DMS53 (cell line): ENCODE measurements at places on chromosomes 2 and 18.

DNA sequence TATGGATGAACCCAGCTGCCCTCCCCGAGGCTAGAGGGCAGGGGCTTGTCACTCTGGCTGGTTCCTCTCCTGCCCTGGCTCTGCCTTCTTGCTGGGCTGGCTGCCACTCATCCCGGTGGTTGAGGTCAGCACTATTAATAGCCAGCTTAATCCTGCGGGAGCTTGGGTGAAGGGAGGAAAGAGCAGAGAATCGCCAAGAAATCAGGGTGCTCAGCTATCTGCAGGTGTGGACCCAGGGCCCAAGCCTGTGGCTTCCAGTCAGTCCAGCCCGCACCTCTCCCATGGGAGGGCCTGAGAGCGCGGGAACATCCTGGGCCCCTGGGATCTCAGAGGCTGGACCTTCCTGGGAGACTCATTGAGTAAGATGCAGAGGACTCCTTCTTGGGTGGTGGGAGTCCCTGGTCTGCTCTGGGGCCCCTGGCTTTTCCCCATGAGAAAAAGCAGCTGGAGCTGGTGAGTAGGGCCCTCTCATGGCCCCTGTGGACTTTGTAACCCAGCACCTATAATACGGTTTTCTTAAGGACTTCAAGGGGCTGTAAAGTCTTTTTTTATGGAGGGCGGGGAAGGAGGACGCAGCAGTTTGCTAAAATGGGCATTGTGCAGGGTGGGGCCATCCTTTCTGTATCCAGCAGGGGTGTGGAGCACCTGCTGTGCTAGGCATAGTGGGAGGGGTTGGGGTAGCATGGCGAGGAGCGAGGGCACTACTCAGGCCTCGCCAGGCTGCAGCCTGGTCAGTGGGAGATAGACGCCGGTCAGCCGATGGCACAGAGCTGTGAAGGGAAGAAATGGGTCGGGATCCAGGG, 27.4 kb upstream of the CNNM3 start:
- DNase-seq: no peak

- DNase-seq: peak; percentile 77
These were observed 159.0 kb upstream of the TMEM200C start for GRCh38 chr18:6054256-6054842.

GRCh38 chr18:39835303-39836030, 2119.6 kb upstream of the PIK3C3 start:
- DNase-seq: peak; percentile 17

- no peak for DNase-seq
These were observed 60.1 kb downstream of the SPIRE1 start for GRCh38 chr18:12597760-12598159.

DNA sequence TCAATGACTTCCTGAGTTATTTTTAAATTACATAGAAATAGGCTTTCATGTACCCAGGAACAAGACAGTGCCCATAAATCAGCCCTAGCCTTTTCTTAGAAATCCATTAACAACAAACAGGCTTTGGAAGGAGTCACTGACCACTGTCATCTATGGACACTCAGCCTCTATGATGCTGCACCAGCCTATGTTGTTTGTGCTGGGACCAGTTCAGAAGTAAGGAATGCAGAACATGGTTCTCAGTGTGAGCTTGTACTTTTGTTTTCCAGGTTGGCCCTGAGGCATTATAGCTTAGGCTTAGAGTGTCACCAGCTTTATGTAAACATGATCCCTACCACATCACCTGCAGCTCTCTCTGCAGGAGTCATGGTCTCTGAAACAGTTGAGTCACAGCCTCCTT, 335.7 kb upstream of the CDH7 start:
- DNase-seq: peak; percentile 58

DNA sequence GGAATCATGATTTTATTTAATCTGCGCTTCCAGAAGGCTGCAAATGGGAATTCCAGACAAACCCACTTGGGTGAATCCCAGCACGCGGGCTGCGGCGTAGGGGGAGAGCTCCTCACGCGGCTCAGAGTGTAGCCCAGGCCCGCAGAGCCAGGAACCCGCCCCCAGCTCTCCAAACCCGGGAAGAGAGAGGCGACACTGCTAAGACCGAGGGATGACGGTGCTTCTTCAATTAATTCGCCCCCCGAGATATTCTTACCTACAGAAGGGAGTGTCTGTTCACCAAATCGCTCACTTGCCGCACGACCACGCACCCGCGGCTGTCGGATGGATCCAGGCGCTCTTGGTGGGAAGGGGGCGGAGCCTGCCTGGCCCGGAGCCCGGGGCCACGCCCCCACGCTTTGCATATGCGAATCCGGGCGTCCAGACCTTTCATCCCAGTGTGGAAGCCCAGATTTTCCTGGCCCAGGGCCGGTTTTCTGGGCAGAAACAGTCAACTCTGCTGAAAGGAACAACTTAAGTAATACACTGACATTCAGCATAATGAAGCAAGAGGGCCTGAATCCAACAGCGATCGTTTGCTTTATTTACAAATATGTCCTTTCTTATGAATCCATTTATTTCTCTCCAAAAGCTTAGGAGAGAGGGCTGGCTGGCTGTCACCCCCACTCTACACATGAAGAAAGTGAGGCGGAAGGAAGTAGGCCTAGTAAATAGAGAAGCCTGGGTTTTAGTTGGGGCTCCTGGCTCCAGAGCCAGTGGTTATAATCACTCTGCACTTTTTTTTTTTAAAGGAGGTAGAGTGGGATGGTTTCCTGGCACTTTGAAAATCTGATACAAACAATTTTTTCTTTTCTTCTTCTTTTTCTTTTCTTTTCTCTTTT, at the start of gene SLC19A3:
Gene SLC19A3, minus strand, starts transcription at position 342 of the 881 bp plus-strand sequence. CDS start 15,710 bp downstream, outside the sequence.
- peak; percentile 84 for DNase-seq

DNA sequence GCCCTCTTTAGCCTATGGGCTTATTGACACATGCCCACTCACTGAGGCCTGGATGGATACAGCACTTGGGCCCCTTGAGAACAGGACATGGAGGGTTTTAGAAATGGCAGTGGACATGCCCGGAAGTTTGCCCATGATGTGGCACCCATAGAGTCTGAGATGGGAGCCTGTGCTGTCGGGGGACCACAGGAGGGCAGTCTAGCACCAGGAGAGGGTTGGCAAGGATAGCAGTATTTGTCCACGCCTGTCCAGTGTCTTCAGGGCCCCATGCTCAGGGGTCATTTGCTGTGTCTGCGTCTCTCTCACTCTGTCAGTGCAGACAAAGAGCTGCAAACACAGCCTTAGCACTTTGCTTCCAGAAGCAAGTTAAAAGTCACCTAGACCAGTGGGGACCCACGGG, 48.7 kb downstream of the IL1RL2 start:
- DNase-seq: peak; percentile 74

- DNase-seq: no peak
These were observed 77.6 kb downstream of the ASB1 start for GRCh38 chr2:238504181-238504931.

DNA sequence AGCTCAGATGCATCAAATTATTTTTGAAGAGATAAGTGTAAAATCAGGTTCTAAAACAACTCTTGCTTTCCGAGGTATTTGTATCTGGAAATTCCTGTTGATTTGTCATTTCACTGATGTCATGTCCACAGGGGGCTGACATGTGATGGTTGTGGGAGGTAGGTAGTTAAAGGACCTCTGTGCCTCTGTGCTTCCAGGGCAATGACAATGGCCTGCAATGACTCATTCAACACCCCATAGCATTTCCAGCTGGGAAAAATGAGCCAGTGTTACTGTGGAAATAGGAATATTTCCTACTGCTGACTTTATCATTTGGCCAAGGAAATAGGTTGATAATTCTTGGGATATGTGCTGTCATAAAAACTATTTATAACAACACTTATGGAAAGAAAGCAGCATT, 86.2 kb upstream of the CCDC195 start:
- peak; percentile 1 for DNase-seq
